Head of caudate nucleus (tissue), 42 donors: ENCODE measurements at places on chromosomes 2 and 18.

DNA sequence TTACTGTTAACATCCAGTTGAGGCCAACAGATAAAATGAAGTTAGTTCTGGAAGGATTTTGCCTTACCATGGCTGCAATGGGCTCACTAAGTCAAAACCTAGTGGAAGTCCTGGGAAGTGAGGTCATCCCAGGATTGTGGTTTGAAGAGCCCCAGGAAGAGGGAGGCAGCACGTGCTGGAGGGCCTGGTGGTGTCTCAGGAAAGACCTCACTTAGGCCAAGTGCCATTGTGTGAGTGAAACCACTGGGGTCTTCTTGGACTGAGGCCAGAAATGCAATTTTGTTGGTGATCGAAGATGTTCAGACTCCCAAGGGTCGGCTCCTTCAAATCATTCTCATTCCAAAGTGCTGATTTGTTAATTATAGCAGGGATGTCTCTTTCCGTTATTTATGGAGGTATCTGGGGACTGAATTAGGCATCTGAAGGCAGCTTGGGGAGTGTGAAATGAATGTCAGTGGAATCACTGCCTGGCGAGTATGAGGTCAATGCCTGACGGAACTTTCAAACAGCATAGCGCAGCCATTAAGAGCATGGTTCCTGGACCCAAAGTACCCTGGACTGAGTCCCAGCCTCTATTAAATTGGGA is 60.0 kb downstream of the IL1R2 start:
- no peak for DNase-seq

GRCh38 chr2:10372862-10373240 is 70.1 kb downstream of the HPCAL1 start:
- DNase-seq, result no peak

DNA sequence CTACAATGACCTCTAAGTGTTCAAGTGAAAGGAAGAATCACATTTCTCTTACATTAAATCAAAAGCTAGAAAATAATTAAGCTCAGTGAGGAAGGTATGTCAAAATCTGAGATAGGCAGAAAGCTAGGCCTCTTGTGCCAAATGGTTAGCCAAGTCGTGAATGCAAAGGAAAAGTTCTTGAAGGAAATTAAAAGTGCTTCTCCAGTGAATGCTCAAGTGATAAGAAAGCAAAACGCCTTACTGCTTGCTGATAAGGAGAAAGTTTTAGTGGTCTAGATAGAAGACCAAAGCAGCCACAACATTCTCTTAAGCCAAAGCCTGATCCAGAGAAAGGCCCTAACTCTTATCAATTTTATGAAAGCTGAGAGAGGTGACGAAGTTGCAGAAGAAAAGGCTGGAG is 932.3 kb upstream of the ACVR2A start:
- DNase-seq, result no peak

- no peak for DNase-seq
Measured at GRCh38 chr2:190159453-190159852, 96.9 kb upstream of the MSTN start.

- no peak for DNase-seq
Measured at GRCh38 chr2:37865640-37866039, 59.4 kb upstream of the RMDN2 start.

GRCh38 chr2:162184359-162184758 is 32.3 kb upstream of the GCG start:
- DNase-seq, result no peak

DNA sequence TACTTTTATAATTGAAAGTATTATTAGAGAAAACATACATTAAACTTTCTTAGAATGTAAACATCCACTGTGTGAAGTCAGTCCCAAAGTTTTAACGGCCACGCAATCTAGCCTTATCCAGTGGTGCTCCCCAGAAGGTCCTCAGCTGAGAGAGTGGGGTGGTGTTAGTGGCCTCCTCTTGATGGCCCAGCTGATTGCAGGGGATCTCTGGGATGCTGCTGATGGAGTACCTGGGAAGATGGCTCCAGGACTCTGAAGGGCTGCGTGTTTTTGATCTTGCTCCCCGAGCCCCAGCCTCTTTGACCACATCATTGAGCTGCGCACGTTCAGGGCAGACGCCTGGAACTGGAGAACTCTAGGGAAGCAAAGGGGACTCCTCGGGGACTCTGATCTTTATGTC is 181.4 kb downstream of the FAM210A start:
- DNase-seq, result no peak

GRCh38 chr2:144835634-144836350 is 315.9 kb upstream of the ZEB2 start:
- DNase-seq, result no peak

- DNase-seq, result no peak
Measured at GRCh38 chr18:28650860-28651259, 473.9 kb upstream of the CDH2 start.

GRCh38 chr2:226839161-226839560 is 3.3 kb downstream of the RHBDD1 start:
- DNase-seq, result no peak

DNA sequence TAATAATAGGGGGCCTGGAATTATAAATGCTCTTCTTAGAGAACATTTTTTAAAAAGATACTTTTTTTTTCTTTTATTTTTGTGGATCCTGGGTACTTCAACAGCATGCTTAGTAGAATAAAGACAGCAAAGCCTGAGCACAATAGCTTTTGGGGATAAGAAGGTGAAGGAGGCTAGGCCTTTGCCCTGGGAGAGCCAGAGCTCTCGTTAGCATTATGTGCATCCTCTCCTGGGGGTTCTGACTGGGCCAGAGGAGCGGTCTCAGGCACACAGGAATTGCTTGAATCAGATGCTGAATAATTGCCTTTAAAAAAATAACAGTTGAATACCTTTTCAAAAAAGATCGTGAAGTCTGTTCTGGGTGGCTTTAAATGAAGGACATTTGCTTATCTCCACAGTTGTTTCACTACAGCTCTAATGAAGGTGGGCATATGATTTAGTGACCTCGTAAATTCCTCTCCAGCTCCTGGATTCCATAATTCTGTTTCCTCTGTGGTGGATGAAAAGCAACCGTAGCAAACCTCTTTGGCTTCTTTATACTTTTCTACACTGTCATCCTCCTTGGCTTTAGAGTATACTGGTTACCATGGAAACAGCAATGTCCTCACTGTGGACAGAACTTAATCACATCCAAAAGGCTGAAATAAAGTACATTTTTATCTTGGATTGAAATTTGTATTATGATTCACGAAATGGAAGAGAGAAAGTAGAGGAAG is 133.8 kb downstream of the MAIP1 start:
- no peak for DNase-seq

- DNase-seq, result peak; percentile 56
Measured at GRCh38 chr2:98875081-98875728, 60.8 kb downstream of the CRACDL start.

DNA sequence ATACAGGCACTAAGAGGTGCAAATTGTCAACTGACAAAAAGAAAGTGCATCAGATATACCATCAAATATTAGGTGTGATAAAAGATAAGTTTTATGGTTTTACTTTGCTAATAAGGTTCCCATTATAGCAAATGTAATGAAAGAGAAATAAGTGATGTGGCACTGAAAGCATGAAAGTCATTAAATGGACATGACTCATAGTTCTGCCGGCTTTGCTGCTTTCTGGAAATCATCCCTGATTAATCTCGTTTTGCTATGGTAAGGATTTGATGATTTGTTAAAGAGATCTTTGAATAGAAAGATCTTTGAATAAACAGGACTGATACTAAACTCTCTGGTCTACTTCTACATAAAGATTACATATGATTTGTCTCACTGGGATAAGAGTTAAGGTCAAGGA is 72.7 kb downstream of the CLIP4 start:
- DNase-seq, result no peak

- no peak for DNase-seq
Measured at GRCh38 chr2:98583276-98583675, 25.0 kb downstream of the COA5 start.

- no peak for DNase-seq
Measured at GRCh38 chr2:199596549-199596948, 138.8 kb upstream of the SATB2 start.

- DNase-seq, result no peak
Measured at GRCh38 chr18:68462148-68462547, 252.8 kb downstream of the TMX3 start.

DNA sequence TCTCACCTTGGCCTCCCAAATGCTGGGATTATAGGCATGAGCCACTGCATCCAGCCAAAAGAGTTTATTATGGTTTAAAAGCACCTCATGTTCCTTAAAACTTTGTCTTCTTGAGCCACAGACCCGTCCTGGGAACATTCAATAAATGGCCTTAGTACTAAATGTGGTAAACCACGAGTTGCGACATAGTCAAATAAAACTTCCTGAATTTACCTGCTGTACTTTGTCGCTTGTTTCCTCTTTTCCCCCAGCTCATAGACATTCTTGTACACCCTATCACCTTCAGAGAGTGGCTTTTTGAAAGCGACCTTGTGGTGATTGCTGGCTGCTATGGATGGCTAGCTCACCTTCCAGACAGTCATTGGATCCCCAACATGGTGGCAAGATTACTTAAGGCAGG is 310.4 kb downstream of the LRRTM1 start:
- no peak for DNase-seq

DNA sequence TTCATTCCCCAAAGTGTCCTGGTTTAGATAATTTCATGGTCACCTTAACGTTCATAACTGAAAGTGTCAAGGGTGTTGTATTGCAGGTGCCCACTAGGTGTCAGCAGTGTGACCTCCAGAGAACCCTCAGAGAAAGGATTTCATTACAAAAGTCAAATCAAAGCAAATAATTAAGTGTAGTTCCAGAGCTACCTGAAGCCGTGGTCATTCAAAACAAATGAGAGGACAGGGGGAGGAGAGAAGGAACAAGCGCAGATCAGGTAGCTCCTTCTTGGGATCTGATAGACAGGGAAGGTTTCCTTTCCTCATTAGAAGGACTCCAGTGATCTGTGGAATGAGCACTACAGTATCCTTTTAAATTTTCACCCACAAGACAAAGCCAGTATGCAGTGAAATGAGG is at the start of gene SLC9A4:
Gene SLC9A4 (plus strand): TSS at position 207 of the 400 bp plus-strand sequence. CDS start 534 bp downstream, outside the sequence.
- peak; percentile 62 for DNase-seq

- no peak for DNase-seq
Measured at GRCh38 chr2:45452866-45453265, 158.2 kb downstream of the SRBD1 start.

DNA sequence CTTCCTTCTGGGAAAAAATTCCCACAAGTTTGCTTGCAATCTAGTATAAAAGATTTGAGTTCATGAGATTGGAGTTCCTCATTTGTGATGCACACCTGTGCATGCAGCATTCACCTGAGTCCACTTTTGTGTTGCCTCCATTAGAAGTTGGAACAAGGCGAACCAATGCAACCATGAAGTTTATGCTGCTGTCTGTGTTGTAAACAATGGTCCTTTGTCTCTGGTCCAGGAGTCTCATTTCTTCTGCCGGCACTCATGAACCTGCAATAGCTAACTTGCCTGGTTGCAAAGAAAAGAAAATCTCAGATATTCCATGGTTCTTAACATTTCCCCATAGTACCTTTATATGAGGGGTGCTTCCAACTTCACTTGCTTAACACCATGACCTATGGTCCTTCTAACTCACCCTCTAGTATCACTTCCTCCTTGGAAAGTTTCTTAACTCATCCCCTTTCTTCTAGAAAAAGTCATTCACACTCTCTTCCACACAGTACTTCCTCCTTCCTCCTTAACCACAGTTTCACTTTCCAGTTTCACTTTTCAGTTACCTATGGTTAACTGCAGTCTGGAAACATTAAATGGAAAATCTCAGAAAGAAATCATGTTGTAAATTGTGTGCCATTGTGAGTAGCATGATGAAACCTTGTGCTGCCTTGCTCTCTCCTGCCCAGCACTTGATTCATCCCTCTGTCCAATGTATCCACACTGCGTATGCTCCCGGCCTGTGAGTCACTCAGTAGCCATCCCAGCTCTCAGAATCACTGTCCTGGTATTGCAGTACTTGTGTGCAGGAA is 128.8 kb upstream of the TRIB2 start:
- DNase-seq, result no peak

DNA sequence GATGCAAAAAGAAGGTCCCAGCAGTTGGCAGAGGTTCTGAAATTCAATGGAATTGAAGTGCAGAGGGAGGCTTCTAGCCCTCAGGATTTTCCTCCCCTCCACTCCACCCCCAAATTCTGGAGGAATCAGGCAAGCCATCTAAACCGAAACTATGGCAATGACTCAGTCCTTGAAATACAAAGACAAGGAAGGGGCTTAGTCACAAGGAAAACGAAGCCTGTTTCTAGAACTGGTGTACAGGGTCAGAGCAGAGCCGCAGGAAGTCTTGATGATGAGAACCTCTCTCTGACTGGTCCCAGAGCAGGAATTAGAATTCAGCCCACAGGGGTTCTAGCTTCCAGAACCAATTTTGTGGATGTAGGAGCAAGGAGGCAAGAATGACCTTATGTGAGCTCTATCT is 111.7 kb upstream of the SCN1A start:
- no peak for DNase-seq

GRCh38 chr2:40445467-40445866 is 6.4 kb downstream of the SLC8A1 start:
- no peak for DNase-seq

- no peak for DNase-seq
Measured at GRCh38 chr2:238684362-238685326, 163.2 kb upstream of the TWIST2 start.
